ENCODE measurements at places on chromosomes 12 and 14. TPM values are rescaled to one million over a fixed set of nuclear protein-coding genes. Genes with fewer than 3 reads are reported as not detected.

DNA sequence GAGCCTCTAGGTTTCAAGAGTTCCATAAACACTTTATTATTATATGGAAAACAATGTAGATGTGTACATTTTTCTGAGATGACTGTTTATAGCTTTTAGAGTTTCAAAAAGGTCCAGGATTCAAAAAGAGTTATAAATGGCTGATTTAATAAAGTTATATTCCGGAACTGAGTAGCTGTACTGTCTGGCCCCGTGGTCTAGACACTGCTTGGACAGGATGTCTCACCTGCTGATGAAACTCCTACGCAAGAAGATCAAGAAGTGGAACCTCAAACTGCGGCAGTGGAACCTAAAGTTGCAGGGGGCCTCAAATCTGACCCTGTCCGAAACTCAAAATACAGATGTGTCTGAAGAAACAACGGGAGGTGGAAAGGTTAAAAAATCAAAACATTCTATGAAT, 69.7 kb downstream of the DCAF5 start:
- no peaks in the 10 kb centered on the region for H3K27me3 ChIP-seq
- no peaks in the 10 kb centered on the region for H3K4me1 ChIP-seq
- no peak overlapping the region for H3K27ac ChIP-seq
- H3K4me3 ChIP-seq: no peak overlapping the region
- DNase-seq: no peak

GRCh38 chr14:74309125-74310022, 6.6 kb upstream of the ABCD4 start:
- H3K27ac ChIP-seq: no peak overlapping the region
- H3K36me3 ChIP-seq: no peaks in the 10 kb centered on the region
- no peaks in the 10 kb centered on the region for H3K27me3 ChIP-seq
- H3K4me3 ChIP-seq: no peak overlapping the region

DNA sequence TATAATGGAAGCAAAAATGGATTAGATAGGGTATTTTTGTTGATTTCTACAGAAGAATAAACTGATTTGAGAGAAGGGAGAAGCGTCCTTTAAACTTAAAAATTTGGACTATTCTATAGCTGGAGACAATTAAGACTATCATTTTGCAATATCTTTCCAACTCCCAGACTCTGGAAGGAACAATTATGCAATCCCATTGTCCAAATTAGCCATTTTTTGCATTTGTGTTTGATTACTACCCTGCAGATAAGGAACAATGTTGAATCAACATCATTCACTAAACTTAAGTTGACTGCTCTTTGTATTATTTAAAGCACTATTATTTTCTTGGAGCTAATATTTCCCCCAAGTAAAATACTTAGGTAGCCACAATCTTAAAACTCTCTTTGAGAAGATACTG, 34.8 kb upstream of the SELPLG start:
- H3K27ac ChIP-seq: no peak overlapping the region
- no peaks in the 10 kb centered on the region for H3K4me1 ChIP-seq
- H3K36me3 ChIP-seq: peaks cover 24% of the 10 kb centered on the region
- H3K4me3 ChIP-seq: no peak overlapping the region

- H3K36me3 ChIP-seq: no peaks in the 10 kb centered on the region
- H3K4me1 ChIP-seq: no peaks in the 10 kb centered on the region
- H3K4me3 ChIP-seq: no peak overlapping the region
Observed at GRCh38 chr14:106843951-106844483, 1317.6 kb downstream of the TMEM121 start.

GRCh38 chr12:38465020-38465419, 148.4 kb downstream of the ALG10B start:
- H3K4me1 ChIP-seq: peaks cover 7% of the 10 kb centered on the region
- H3K27ac ChIP-seq: no peak overlapping the region

- H3K4me3 ChIP-seq: no peak overlapping the region
- no peaks in the 10 kb centered on the region for H3K4me1 ChIP-seq
- no peak overlapping the region for H3K27ac ChIP-seq
- H3K36me3 ChIP-seq: no peaks in the 10 kb centered on the region
- H3K27me3 ChIP-seq: no peaks in the 10 kb centered on the region
Observed at GRCh38 chr12:47156167-47156736, 76.5 kb upstream of the AMIGO2 start.

DNA sequence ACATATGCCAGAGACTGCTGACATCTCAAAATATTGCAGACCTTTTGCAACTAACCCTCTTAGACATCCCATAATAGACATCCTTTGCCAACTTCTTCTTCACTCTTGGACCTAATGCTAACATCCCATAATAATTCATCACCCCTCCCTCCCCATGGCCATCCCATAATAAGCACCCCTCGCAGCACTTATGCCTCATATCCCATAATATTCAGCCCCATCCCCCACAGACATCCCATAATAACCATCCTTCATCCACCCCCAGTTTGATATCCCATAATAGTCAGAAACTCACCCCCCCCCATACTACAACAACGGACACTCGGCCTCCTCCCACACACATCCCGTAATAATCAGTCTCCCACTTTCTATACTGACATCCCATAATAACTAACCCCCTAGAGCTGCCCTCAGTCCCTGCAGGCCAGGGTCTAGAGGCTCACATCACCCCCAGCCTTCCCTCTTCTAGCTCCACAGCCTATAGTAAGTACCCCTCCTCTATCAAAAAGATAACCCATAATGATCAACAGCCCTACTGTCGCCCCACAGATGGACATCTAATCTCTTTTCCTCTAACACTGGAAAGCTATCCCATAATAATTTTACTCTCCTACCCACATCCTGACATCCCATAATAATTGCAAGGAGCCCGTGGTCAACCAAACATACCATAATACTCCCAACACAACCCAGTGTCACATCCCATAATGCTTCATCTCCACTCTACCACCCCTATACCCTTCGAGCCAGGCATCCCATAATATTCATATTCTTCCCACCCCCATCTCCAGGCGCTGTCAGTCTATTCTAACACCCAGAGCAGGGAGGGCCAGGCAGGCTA, 792 bp upstream of the CHD4 start:
- no peak overlapping the region for H3K4me3 ChIP-seq
- H3K36me3 ChIP-seq: peaks cover 24% of the 10 kb centered on the region
- peak; percentile 82 for DNase-seq
- peaks cover 10% of the 10 kb centered on the region for H3K4me1 ChIP-seq

GRCh38 chr12:131381716-131382430, 329.0 kb upstream of the SFSWAP start:
- H3K27me3 ChIP-seq: no peaks in the 10 kb centered on the region
- no peaks in the 10 kb centered on the region for H3K4me1 ChIP-seq
- no peak overlapping the region for H3K27ac ChIP-seq
- H3K36me3 ChIP-seq: no peaks in the 10 kb centered on the region
- DNase-seq: no peak

Gene CEBPE
- total RNA-seq: not detected

Gene FAM90A1
- not detected for total RNA-seq

Gene CLEC2A
- total RNA-seq: 0.87 TPM

Gene RFLNA
- 1.2 TPM for total RNA-seq

Gene ERP29
- 156 TPM for total RNA-seq
